ENCODE measurements at places on chromosomes 6 and 20.

DNA sequence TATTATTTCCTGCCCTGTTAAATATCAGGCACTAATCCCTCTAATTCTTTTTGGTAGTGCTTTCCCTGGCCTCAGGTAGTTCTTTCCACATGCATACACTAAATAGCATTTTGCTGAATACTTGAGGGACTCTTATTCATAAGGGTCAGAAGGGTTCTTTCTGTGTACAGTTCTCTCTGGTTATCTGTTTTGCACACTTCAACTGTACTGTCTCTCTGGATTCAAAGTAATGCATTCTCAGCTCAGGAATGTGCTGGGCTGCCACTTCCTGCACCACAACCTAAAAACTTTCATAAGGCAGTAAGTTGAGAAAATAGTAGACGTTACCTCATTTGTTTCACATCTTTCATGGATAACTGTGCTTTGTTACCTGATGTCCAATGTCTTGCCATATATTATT is 32.1 kb downstream of the C6orf141 start:
- no peak for DNase-seq

GRCh38 chr6:3318226-3318625 is 59.5 kb downstream of the PSMG4 start:
- DNase-seq: no peak

GRCh38 chr6:70282312-70282918 is 20.5 kb downstream of the COL9A1 start:
- no peak for DNase-seq

DNA sequence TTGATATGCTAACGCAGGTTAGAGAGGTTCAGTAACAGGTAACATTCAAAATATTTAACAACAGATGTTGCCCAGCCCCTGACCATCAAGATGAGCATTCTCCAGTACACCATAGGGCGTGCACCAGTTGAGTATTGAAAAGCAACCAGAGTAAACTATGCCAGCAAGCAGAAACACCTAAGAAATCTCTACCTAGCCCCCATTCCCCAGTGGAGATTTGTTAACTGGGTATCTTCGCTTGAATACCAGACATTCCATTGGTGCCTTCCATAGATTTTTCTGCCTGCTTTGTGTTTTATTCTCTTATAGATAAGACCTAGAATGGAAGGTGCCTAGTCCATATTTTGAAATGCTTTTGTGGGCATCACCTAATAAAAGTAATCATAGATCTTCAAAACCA is 623.9 kb downstream of the KIF16B start:
- no peak for DNase-seq

- DNase-seq: no peak
Measured at GRCh38 chr6:27582928-27583725, 110.2 kb upstream of the ZNF184 start.

GRCh38 chr20:48750941-48751635 is 76.7 kb downstream of the PREX1 start:
- peak; percentile 68 for DNase-seq

- DNase-seq: no peak
Measured at GRCh38 chr20:33325350-33325749, 42.3 kb downstream of the BPIFB1 start.

DNA sequence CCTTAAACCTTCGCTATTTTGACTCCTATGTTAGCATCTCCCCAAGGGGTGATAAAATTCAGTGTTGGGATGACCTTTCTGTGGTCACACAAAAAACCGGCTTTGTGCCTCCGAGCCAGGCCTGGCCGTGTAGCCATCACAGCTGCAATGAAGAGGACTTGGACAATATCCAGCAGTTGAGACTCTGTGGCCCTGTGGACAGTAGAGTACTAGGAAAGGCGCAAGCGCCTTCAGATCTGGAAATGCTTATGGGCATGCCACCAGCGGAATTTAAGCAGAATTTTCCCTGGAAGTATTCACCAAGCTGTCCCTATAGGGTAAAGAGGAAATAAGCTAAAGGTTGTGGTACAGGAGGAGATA is 63.3 kb upstream of the SLC2A12 start:
- no peak for DNase-seq

DNA sequence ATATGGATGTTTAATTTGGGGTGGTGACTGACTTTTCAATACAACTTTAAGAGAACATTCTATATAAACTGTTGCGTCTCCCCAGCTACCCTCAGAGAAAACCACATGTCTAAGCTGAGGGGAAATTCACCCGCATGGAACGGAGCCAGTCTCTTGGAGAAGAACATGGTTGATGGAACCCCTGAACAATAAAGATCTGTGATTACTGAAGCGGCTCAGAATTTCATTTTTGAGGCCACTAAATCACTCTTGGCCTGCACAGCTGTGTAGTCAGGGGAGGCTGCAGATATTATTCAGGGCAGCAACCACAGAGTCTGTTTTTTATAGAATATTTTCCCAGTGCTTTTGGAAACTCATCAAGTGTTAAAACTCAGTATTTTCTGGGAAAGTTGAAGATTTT is 73.8 kb downstream of the EYA4 start:
- no peak for DNase-seq

DNA sequence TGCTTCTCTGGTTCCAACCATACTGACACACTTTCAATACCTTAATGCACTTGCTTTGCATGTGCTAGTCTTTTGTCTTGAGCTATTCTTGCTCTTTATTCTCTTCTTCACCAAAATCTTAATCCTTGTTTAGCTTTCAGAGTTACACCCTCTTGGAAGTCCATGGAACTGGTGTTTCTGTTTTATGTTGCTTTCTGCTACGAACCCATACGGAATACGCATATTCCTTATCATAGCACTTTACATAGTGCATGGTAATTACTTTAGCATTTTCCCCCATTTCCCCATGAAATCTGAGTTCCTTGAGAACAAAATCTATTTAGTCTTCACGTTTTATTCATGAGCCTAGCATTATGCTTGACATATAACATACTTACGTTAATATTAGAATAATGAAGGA is 270.9 kb downstream of the NKAIN2 start:
- DNase-seq: no peak

- no peak for DNase-seq
Measured at GRCh38 chr20:54606380-54606779, 131.0 kb downstream of the DOK5 start.

- no peak for DNase-seq
Measured at GRCh38 chr6:136716917-136717715, 75.2 kb downstream of the MAP3K5 start.

GRCh38 chr20:53320701-53321100 is 272.9 kb downstream of the ZNF217 start:
- no peak for DNase-seq

GRCh38 chr20:58865843-58866242 is 13.3 kb downstream of the GNAS start:
- DNase-seq: no peak

DNA sequence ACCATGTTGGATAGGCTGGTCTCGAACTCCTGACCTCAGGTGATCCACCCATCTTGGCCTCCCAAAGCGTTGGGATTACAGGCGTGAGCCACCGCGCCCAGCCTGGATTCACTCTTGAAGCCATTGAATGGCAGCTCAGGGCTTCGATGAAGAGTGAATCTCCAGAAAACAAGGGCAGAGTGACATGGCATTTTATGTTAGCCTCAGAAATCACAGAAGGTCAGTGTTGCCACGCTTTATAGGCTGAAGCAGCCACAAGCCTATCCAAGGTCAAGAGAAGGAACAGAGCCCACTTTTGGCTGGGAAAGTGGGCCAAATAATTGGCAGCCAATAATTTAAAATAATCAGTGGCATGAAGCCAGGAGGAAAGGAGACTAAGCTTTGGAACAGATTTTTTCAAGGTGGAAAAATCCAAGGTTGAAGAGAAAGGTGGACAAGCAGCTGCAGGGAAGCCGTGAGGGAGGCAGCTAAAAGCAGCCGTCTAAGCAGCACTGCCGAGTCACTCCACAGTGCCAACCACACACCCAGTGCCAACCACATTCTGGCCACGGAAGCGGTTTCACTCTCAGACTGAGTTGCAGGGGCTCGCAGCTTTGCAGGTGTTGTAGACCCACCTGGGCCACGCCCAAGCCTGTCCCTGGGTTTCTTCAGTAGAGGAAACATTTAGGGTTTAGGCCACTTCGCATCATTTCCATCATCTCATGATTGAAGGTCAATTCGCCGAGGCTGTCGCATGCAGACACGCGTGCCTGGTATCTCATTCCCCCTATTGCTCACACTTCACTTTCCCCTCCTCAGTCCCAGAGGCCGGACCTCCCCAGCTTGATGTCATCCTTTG is 17.4 kb upstream of the AVP start:
- no peak for DNase-seq

- DNase-seq: no peak
Measured at GRCh38 chr6:113813142-113813541, 44.0 kb upstream of the MARCKS start.

GRCh38 chr6:126094411-126094810 is 108.1 kb downstream of the TRMT11 start:
- DNase-seq: no peak

GRCh38 chr6:14658886-14659561 is 541.5 kb downstream of the CD83 start:
- DNase-seq: no peak

GRCh38 chr6:109655761-109656262 is 35.2 kb downstream of the AK9 start:
- DNase-seq: no peak

GRCh38 chr20:47205577-47206123 is 150.8 kb downstream of the ZMYND8 start:
- peak; percentile 70 for DNase-seq

DNA sequence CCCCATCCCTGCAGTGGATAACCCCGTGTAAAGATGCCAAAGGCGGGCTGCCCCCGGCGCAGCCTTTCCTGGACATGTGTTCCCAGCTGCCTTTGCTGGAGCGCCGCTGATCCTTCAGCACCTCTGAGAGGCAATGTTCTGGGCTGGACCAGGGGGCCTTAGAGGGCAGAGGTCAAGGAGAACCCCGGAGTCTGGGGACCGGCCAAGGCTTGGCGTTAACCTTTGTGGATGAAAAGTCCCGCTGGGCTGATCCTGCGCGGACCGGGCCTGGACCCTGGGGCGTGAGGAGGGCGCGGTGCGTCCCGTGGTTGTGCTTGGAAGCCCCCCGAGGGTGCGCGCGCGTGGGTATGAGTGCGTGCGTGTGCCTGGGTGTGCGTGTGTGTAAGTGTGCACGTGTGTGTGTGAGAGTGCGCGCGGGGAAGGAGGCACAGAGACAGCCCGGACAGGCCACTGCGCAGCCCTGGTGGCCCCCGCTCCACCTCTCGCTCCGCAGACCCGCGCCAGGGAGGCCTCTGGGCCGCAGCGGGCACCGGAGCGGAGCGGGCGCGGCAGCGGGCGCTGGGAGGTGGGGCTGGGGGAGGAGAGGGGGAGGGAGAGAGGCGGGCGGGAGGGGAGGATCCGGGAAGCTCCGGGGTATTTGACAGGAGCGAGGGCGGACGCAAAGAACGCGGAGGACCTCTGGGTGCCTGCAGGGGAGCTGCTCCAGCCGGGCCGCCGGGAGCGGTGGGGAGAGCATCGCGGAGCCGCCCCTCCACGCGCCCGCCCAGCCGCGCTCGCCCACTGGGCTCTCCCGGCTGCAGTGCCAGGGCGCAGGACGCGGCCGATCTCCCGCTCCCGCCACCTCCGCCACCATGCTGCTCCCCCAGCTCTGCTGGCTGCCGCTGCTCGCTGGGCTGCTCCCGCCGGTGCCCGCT is at the start of gene SMOC2:
Gene SMOC2, plus strand, starts transcription at position 665 of the 914 bp plus-strand sequence. Its CDS starts 187 bp downstream, at position 852.
- no peak for DNase-seq

- DNase-seq: no peak
Measured at GRCh38 chr6:90049295-90049694, 155.0 kb downstream of the GJA10 start.

- no peak for DNase-seq
Measured at GRCh38 chr20:60232380-60232779, 274.2 kb downstream of the CDH26 start.

DNA sequence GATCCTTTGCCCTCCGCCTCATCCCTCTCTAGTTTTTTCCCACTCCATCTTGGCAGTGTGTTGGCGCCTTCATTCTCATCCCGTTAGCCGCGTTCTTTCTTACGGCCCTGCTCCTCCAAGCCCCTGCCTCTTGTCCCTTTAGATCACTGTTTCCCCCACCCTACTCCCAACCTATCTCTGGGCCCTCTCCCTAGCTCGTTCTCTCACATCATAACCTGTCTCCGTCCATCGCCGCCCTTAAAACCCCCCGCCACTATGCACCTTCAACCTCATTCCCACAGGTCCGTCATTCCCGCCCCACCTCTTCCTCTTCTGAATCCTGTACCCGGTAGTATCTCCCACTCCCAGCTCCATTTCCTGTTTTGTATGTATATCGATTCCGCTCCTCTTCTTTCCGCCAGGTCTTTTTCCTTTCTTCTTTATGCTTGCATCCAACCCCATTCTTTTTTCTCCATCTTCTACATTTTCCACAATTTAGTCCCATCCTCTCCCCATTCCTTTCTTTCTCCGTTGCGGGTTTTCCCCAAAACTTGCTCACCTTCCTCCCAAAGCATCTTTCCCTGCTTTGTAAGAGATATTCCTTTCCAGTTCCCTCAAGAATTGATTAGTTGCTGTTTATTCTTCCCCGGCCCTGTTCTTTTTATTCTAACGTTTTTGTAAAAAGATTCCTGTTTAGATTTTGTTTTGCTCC is 671 bp downstream of the EFHC1 start:
- no peak for DNase-seq

- DNase-seq: no peak
Measured at GRCh38 chr20:4029505-4030467, 14.4 kb upstream of the RNF24 start.

Measured in right lobe of liver (tissue), 6 donors.